ENCODE measurements at places on chromosomes 4 and X. TPM values are rescaled to one million over a fixed set of nuclear protein-coding genes. Genes with fewer than 3 reads are reported as not detected.

DNA sequence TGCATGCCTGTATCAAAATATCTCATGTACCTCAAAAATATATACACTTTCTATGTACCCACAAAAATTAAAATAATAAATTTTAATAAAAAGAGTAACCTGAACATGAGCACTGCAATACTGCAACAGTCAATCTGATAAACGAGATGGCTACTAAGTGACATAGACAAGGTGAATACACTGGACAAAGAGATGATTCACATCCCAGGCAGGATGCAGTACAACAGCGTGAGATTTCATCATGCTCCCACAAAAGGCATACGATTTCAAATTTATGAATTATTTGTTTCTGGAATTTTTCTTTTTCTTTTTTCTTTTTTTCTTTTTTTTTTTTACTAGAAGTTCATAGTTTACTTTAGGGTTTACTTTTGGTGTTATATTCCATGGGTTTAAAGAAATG lies 12.2 kb upstream of the FGF16 start:
- no peak for DNase-seq
- H3K27me3 ChIP-seq = no peaks in the 10 kb centered on the region
- H3K27ac ChIP-seq = no peak overlapping the region
- H3K4me3 ChIP-seq = no peak overlapping the region
- no peaks in the 10 kb centered on the region for H3K36me3 ChIP-seq

DNA sequence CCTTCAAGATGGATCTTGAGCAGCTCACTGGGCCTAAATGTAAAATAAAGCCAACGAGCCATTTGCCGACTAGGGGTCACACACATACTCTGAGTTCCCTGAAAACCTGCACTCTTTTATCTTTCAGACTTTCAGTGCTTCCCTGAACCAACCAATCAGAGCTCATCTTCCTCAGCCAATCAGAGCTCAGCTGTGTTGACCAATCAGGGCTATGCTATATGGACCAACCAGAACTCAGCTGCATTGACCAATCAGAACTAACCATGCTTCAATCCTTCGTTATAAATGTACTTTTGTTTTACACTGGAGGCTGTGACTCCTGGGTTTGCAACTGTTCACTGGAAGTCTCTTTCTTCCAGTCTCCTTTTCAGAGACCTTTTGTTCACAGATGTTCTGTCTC lies 19.3 kb downstream of the SLC25A53 start:
- no peaks in the 10 kb centered on the region for H3K36me3 ChIP-seq
- H3K27ac ChIP-seq = no peak overlapping the region
- H3K27me3 ChIP-seq = no peaks in the 10 kb centered on the region
- DNase-seq = peak; percentile 3

DNA sequence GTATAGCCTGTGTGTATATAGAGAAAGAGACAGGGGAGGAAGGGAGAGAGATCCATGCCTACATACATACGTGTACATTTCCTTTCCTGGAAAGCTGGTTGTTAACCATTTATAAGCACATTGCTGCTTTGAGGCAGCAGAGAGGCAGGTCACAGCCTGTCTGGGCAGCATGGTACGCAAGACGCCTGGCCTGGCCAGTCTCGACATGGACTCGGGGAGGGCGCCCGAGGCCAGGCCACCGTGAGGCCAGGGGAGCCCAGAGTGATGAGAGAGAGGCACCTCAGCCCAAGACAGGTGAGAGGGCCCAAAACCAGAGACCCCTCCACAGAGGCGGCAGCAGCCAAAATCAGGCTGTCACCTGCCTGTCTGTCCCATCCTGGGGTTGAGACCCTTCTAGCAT lies 3.9 kb downstream of the TREX2 start:
- no peaks in the 10 kb centered on the region for H3K4me1 ChIP-seq
- DNase-seq = no peak
- H3K27me3 ChIP-seq = no peaks in the 10 kb centered on the region
- no peak overlapping the region for H3K4me3 ChIP-seq
- H3K36me3 ChIP-seq = no peaks in the 10 kb centered on the region
- no peak overlapping the region for H3K27ac ChIP-seq

DNA sequence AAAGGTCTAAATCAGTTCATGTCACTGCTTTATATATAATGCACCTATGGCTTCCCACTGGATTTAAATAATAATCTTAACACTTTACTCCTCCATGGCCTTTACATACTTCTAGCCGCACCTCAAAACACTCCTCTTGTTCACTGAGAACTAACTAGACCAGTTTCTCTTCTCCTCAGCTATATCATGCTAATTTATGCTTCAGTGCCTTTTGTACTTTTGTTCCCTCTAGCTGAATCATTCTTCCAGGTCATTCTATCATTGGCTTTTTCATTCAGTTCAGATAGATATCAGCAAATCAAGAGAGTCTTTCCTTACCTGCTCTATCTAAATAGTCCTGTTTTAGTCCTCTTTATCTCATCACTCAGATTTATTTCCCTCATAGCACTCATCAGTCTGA lies 64.2 kb downstream of the TET2 start:
- no peak for DNase-seq
- no peaks in the 10 kb centered on the region for H3K27me3 ChIP-seq
- peaks cover 14% of the 10 kb centered on the region for H3K4me1 ChIP-seq
- H3K4me3 ChIP-seq = no peak overlapping the region

DNA sequence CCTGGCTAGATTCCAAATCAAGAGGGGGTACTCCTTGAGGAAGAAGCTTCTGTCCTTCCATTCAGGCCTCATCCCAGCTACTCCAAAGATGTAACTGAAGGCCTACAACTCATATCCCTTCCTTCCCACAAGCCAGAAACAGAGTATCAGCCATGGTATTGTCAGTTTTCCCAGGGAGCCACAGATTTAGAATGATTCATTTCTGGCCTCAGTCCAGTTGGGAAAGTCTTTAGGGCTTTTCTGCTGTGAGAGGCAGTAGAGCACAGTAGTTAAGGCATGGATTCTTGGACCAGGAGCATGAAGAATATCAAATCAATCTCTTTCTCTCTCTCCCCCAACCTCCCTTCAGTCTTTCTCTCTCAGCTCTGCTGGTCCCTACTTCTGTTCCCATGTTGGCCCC lies 505.0 kb downstream of the BCOR start:
- H3K36me3 ChIP-seq = no peaks in the 10 kb centered on the region
- no peak overlapping the region for H3K27ac ChIP-seq
- no peak for DNase-seq
- H3K4me1 ChIP-seq = no peaks in the 10 kb centered on the region
- no peak overlapping the region for H3K4me3 ChIP-seq

GRCh38 chrX:75596178-75596577 lies 73.3 kb upstream of the ZDHHC15 start:
- no peak overlapping the region for H3K27ac ChIP-seq
- no peak overlapping the region for H3K4me3 ChIP-seq
- H3K27me3 ChIP-seq = no peaks in the 10 kb centered on the region
- DNase-seq = peak; percentile 1

GRCh38 chrX:32183066-32183465 lies 1028.3 kb downstream of the DMD start:
- no peak overlapping the region for H3K27ac ChIP-seq
- H3K4me3 ChIP-seq = no peak overlapping the region
- no peaks in the 10 kb centered on the region for H3K27me3 ChIP-seq
- H3K36me3 ChIP-seq = no peaks in the 10 kb centered on the region

DNA sequence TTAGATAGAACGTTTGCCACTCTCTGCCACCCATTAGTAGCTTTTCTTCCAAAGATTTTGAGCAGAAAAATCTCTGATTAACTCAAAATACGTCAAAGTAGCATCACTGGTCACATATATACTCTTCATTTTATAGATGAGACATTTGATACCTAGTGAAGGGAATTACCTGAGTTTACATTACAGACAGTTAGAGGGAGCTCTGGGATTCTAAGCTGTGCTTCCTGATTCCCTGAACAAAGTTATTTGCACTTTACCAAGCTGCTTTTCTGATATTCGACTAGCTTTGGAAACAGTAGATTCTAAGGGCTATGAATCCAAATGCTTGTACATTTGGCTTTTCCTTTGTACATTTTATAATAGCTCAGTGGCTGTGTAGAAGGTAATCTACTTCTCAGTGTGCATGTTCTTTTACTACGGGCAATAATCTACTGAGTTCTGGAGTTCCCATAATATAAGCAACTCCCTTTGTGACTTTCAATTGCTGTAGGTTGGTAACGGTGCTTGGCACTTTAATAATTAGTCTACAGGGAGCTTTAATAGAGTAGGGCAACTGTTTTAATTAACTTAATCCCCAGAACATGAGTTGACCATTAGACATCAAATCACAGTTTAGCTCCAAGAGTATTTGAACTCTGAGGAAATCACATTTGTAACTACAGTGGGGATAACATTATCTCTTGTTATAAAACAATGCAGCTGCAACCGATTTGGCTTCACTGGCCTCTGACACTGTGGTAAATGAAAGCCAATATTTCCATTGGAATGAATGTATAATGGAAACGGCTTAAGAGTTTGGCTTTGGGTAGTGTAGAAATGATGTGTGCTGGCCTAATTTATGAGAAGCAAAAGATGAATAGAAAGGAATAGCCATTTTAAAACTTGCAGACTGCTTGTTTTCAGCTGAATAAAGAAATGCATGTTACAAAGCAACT lies 1602.4 kb downstream of the STIM2 start:
- peak; percentile 27 for DNase-seq
- no peaks in the 10 kb centered on the region for H3K4me1 ChIP-seq
- H3K27me3 ChIP-seq = no peaks in the 10 kb centered on the region
- H3K4me3 ChIP-seq = no peak overlapping the region
- H3K27ac ChIP-seq = no peak overlapping the region

DNA sequence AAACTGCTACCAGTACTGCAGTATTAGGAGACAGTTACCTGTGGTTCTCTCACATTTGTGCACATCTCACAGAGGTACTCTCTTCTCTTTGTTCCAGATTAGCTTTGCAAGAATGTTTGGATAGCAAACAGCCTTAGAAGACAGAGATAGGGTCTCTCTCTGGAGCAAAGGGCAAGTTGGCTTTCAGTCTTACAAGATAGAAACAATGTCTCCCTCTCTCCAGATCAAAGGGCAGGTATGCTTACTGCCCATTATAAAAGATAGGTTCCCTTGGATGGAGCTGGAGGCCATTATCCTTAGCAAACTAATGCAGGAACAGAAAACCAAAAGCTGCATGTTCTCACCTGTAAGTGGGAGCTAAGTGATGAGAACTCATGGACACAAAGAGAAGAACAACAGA lies 50.2 kb upstream of the KIT start:
- H3K27me3 ChIP-seq = no peaks in the 10 kb centered on the region
- no peaks in the 10 kb centered on the region for H3K36me3 ChIP-seq
- no peak overlapping the region for H3K4me3 ChIP-seq
- H3K27ac ChIP-seq = no peak overlapping the region

DNA sequence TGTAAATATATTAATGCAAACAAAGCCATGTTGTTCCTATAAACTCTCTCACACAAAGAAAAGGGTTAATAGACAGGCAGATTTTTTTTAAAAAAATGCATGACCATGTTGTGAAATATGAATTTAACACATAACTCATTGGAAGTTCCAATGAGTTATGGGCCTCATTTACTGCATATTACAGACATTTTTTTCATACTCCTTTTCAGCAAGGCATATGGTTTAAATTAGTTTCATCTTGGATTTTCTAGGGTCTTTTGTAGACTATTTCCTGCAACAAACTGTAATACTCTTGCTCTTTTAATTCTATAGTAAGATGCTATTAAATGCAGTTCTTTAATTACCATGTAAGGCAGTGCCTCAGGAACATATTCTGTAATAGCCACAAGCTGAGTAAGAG lies 323.1 kb downstream of the GBA3 start:
- DNase-seq = no peak
- peaks cover 10% of the 10 kb centered on the region for H3K4me1 ChIP-seq
- H3K36me3 ChIP-seq = no peaks in the 10 kb centered on the region
- H3K27me3 ChIP-seq = no peaks in the 10 kb centered on the region
- no peak overlapping the region for H3K27ac ChIP-seq

DNA sequence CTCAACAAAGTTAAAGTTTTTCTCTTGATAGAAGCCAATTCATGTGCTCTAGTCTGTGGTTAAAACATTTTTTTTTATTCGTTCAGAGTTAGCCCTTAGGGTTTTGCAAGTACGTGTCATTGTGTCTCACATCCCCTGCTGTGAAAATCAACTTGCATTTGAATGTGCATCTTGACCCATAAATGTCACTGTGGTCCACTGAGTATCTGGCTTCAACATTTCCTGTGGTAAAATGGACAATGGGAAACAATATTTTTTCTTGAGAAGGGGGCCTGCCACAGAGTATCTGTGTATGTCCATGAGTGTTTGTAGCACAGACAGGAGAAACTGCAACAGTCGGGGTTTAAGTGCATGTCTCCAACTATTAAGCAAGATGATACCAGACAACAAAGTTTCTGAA lies 554.8 kb upstream of the TENM3 start:
- no peak overlapping the region for H3K27ac ChIP-seq
- peak; percentile 20 for DNase-seq
- H3K27me3 ChIP-seq = no peaks in the 10 kb centered on the region
- 0 out of 2 replicates have a peak overlapping the region, but pooled peaks have one; percentile 5 for H3K4me3 ChIP-seq
- H3K36me3 ChIP-seq = no peaks in the 10 kb centered on the region

DNA sequence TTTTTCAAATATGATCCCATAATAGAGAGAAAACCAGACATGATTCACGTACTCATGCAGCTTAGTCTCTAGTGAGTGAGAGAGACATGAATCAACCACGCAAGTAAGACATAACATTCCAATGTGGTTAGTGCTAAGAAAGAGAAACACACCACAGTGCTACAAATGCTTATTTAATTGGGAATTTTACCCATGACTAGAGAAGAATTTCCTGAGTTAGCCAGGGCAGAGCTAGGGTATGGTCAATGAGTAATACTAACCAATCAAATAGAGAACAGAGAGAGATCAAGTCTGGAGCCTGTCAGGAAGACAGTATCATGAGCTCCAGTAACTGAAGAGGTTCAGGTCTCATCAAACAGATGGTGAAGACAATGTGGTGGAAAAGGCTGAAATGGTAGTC lies 495.2 kb downstream of the PDGFC start:
- H3K27me3 ChIP-seq = no peaks in the 10 kb centered on the region
- no peaks in the 10 kb centered on the region for H3K4me1 ChIP-seq
- H3K4me3 ChIP-seq = no peak overlapping the region
- H3K27ac ChIP-seq = no peak overlapping the region
- no peak for DNase-seq

GRCh38 chrX:78754917-78755316 lies 7.4 kb downstream of the LPAR4 start:
- no peak overlapping the region for H3K4me3 ChIP-seq
- H3K27me3 ChIP-seq = no peaks in the 10 kb centered on the region
- no peaks in the 10 kb centered on the region for H3K36me3 ChIP-seq

DNA sequence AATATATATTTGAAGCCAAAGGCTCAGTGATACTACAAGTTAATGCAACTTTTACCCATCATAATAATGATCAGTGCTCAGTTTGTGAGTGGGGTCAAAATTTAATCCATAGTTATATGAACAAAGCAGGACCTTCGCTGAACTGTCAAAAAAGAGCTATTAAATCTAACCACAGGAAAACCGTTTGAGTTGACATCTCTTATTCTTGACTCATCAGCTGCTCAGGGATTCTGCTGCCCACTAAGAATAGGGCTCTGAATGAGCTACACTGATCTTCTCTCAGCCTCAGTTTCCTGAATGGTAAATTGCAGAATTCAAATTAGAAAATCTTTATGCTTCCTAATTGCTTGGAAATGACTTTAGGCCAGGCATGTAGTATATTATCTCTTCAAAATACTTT lies 44.9 kb upstream of the NAP1L5 start:
- H3K36me3 ChIP-seq = no peaks in the 10 kb centered on the region
- no peak for DNase-seq
- no peaks in the 10 kb centered on the region for H3K27me3 ChIP-seq
- no peak overlapping the region for H3K4me3 ChIP-seq
- H3K4me1 ChIP-seq = peaks cover 35% of the 10 kb centered on the region

Gene NDST3
- polyA plus RNA-seq = 0.19 TPM

Gene MAGEB1
- polyA plus RNA-seq = 0.15 TPM

Gene GPC3
- polyA plus RNA-seq = 36.8 TPM

Gene KLB
- polyA plus RNA-seq = 0.21 TPM
